ENCODE measurements at places on chromosomes 13 and 19. TPM values are rescaled to one million over a fixed set of nuclear protein-coding genes. Genes with fewer than 3 reads are reported as not detected.

DNA sequence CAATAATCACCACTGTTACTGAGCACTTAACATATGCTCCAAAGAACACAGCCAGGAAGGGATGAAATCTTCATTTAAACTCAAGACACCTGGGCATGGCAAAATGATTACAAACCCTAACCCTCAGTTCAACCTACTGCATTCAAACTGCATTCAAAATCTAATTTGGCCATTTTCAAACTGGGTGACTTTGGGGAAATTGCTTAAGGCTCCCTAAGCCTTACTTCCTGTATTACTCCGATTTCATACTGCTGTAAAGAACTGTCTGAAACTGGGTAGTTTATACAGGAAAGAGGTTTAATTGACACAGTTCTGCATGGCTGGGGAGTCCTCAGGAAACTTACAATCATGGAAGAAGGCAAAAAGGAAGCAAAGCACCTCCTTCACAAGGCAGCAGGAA is 50.4 kb downstream of the CBY2 start:
- no peaks in the 10 kb centered on the region for H3K27me3 ChIP-seq
- no peaks in the 10 kb centered on the region for H3K36me3 ChIP-seq
- H3K27ac ChIP-seq: peak overlapping the region; percentile 41
- no peak overlapping the region for H3K4me3 ChIP-seq
- DNase-seq: peak; percentile 79
- H3K4me1 ChIP-seq: peaks cover 32% of the 10 kb centered on the region

- H3K27ac ChIP-seq: peak overlapping the region; percentile 96
- no peaks in the 10 kb centered on the region for H3K27me3 ChIP-seq
- H3K4me1 ChIP-seq: peaks cover 25% of the 10 kb centered on the region
- peaks cover 39% of the 10 kb centered on the region for H3K36me3 ChIP-seq
These were observed 2.3 kb downstream of the MIDN start for GRCh38 chr19:1250437-1251260.

DNA sequence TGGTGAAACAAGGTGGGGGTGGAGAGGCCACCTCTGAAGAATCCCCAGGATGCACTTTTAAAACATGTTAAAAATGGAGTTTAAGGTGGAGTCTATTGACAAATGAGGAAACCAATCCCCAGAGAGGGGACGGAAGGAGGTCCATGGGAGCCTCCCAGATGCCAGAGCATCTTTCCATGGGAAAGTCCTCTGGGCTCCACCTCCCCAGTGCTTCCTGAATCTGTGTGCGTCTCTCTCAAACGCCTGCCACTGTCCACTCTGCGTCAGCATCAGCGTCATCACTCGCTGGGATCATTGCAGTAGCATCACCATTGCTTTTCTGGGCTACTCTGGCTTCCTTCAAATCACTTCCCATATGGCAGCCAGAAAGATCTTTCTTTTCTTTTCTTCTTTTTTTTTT is 6.2 kb downstream of the GPR4 start:
- DNase-seq: no peak
- H3K27me3 ChIP-seq: peaks cover 37% of the 10 kb centered on the region
- peaks cover 8% of the 10 kb centered on the region for H3K4me1 ChIP-seq
- H3K36me3 ChIP-seq: no peaks in the 10 kb centered on the region
- H3K4me3 ChIP-seq: no peak overlapping the region

- peak; percentile 22 for DNase-seq
- no peaks in the 10 kb centered on the region for H3K27me3 ChIP-seq
- no peaks in the 10 kb centered on the region for H3K4me1 ChIP-seq
- no peak overlapping the region for H3K27ac ChIP-seq
These were observed 11.5 kb downstream of the S1PR2 start for GRCh38 chr19:10219678-10220077.

ZSCAN5B gene
- not detected for total RNA-seq

- no peak for DNase-seq
- H3K4me3 ChIP-seq: no peak overlapping the region
- H3K36me3 ChIP-seq: no peaks in the 10 kb centered on the region
- peaks cover 4% of the 10 kb centered on the region for H3K27me3 ChIP-seq
These were observed 63.5 kb upstream of the MYCBP2 start for GRCh38 chr13:77390391-77390790.

GRCh38 chr13:60080850-60081249 is 82.9 kb downstream of the DIAPH3 start:
- peaks cover 10% of the 10 kb centered on the region for H3K36me3 ChIP-seq
- no peaks in the 10 kb centered on the region for H3K27me3 ChIP-seq
- DNase-seq: peak; percentile 93
- H3K27ac ChIP-seq: peak overlapping the region; percentile 86
- no peak overlapping the region for H3K4me3 ChIP-seq

DNA sequence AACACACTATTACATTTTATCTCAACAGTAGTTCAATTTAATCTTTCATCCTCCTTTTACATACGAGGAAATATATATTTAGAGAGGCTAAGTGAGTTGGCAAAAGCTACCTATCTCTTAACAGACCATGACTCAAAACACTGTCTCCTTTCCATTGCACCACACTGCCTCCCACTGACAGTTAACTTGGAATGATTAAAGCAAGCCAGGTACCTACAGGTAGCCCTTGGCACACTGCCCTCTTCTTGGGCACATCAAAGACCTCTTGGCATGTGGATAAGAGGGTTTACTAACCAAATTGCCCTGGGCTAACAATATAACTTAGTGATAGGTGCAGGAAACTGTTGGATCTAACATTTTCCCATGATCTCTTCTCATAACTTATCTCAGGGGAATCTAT is 1.8 kb downstream of the ABHD13 start:
- peaks cover 28% of the 10 kb centered on the region for H3K4me1 ChIP-seq
- H3K27ac ChIP-seq: no peak overlapping the region

DNA sequence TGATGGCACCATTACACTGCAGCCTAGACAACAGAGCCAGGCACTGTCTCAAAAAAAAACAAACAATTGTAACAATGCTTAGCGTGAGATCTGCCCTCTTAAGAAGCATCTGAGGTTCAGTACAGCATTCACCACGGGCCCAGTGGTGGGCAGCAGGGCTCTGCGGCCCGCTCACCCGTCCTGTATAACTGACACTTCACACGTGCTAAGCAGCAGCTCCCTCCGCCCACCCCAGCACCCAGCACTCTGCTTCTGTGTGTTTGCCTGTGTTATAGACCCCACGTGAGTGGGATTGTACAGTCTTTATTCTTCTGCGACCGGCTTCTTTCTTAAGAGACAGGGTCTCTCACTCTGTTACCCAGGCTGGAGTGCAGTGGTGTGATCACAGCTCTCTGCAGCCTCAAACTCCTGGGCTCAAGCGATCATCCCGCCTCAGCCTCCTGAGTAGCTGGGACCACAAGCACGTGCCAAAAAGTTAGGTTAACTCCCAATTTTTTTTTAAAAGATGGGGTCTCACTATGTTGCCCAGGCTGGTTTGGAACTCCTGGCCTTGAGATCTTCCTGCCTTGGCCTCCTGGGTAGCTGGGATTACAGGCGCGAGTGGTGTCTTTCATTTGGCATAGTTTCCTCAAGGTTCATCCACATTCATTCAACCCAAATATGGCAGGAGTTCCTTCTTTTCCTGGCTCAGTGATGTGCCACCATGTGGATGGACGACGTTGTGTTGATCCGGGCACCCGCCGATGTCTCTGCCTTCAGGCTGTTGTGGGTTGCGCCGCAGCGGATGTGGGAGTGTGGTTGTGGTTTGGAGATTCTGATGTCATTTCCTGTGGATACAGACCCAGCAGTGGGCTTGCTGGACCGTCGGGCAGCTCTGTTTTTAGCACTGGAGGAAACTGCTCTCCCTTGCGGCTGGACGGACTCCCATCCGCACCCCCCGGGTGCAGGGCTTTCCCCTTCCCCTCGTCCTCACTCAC is 170.0 kb downstream of the KDM4B start:
- H3K27ac ChIP-seq: peak overlapping the region; percentile 37
- H3K27me3 ChIP-seq: no peaks in the 10 kb centered on the region
- DNase-seq: peak; percentile 77
- peaks cover 7% of the 10 kb centered on the region for H3K4me1 ChIP-seq

GRCh38 chr19:50906217-50906616 is 5.0 kb downstream of the KLK4 start:
- DNase-seq: peak; percentile 49
- H3K36me3 ChIP-seq: no peaks in the 10 kb centered on the region
- no peak overlapping the region for H3K4me3 ChIP-seq
- no peak overlapping the region for H3K27ac ChIP-seq

SULT2B1 gene
- total RNA-seq: 0.24 TPM

ZNF677 gene
- total RNA-seq: 6.1 TPM

GRCh38 chr13:101115762-101116171 is 300.5 kb downstream of the NALCN start:
- no peaks in the 10 kb centered on the region for H3K36me3 ChIP-seq
- H3K4me1 ChIP-seq: peaks cover 25% of the 10 kb centered on the region

ZNF221 gene
- total RNA-seq: 4.8 TPM

SLITRK6 gene
- 1.3 TPM for total RNA-seq

- peaks cover 6% of the 10 kb centered on the region for H3K4me1 ChIP-seq
- no peaks in the 10 kb centered on the region for H3K27me3 ChIP-seq
- no peak overlapping the region for H3K4me3 ChIP-seq
- H3K27ac ChIP-seq: no peak overlapping the region
- H3K36me3 ChIP-seq: peaks cover 50% of the 10 kb centered on the region
These were observed 10.7 kb downstream of the RFXAP start for GRCh38 chr13:36829753-36830152.

ZNF763 gene
- total RNA-seq: 0.24 TPM

DNA sequence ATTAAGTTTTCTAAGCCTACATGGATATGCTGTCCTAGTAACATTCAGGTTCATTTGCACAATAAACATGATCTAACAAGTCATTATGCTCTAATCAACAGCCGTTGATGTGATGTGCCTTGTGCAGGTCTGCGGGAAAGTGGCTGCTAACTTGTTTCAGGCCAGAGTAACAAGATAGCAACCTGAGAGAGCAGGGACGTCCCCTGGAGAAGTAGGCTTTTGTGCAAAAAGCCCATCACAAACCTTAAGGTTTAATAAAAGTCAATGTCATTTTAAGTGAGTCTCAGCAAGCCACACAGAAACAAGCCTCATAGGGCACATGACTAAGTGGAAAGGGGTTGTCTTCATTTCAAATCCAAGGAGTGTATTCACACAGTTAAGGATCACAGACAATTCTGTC is 17.6 kb downstream of the FOXO1 start:
- no peaks in the 10 kb centered on the region for H3K36me3 ChIP-seq
- no peak overlapping the region for H3K4me3 ChIP-seq
- H3K4me1 ChIP-seq: peaks cover 21% of the 10 kb centered on the region
- H3K27ac ChIP-seq: no peak overlapping the region
- peak; percentile 14 for DNase-seq

GRCh38 chr13:104286566-104287290 is 1220.5 kb upstream of the SLC10A2 start:
- no peaks in the 10 kb centered on the region for H3K4me1 ChIP-seq
- no peak for DNase-seq
- no peak overlapping the region for H3K27ac ChIP-seq
- H3K36me3 ChIP-seq: no peaks in the 10 kb centered on the region
- no peaks in the 10 kb centered on the region for H3K27me3 ChIP-seq
- no peak overlapping the region for H3K4me3 ChIP-seq

GRCh38 chr13:101917833-101918661 is 465.6 kb downstream of the ITGBL1 start:
- no peaks in the 10 kb centered on the region for H3K36me3 ChIP-seq
- peak overlapping the region; percentile 49 for H3K4me3 ChIP-seq
- H3K27me3 ChIP-seq: peaks cover 54% of the 10 kb centered on the region
- peak; percentile 67 for DNase-seq
- H3K27ac ChIP-seq: no peak overlapping the region
- peaks cover 13% of the 10 kb centered on the region for H3K4me1 ChIP-seq

- DNase-seq: peak; percentile 26
- H3K27me3 ChIP-seq: no peaks in the 10 kb centered on the region
- H3K36me3 ChIP-seq: no peaks in the 10 kb centered on the region
These were observed 23.9 kb upstream of the CXCL17 start for GRCh38 chr19:42466521-42467182.

DNA sequence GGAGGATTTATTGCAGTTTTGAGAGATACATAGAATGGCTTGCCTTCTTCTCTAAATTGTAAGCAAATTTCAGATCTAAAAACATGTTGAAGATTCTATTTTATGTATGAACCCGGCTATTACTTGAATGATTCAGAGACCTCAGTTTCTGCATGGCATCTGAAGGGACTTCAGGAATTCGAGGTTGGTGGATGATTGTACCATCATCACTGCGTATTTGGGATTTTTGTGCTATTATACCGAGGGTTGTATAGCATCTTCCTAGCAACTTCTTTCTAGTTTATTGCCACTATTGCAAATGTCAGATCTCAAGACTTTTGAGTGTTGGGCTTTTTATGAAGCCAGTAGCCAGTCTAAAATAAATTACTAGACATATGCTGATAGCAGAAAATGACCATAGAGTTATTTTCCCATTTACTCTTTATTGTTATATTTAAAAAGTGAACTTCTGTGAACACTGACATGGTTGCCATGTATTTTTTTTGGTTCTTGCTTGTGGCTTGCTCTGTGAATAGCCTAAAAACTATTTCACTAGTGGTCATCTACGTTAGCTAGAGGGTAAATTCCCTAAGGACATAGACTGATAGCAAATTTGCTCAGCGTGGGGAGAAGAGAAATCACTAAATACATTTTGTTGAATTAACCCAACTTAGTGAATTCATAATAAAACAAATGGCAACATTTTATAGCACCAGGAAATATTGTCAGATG is 70.6 kb upstream of the KLF12 start:
- H3K27me3 ChIP-seq: no peaks in the 10 kb centered on the region
- H3K36me3 ChIP-seq: no peaks in the 10 kb centered on the region
- no peak for DNase-seq

- no peak overlapping the region for H3K27ac ChIP-seq
- no peaks in the 10 kb centered on the region for H3K36me3 ChIP-seq
- no peak overlapping the region for H3K4me3 ChIP-seq
- H3K4me1 ChIP-seq: peaks cover 3% of the 10 kb centered on the region
- DNase-seq: no peak
These were observed 48.0 kb downstream of the RFC3 start for GRCh38 chr13:33865945-33866344.

DNA sequence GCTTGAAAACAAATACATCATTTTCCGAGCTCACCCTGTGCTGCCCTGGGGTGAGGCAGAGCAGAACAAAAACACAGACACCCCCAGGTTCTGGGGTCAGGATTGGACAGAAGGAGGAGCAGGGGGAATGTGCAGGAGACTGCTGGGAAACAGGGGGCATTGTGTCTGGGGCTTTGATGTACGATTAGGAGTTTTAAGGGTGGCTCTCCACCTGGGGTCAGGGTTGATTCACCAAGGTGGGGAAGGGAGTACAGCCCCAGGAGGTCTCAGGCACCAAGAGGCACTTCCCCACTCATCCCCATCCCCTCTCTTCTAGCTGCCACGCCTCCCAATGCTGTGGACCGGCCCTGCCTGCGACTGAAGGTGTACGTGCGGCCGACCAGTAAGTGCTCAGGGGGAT is 12.6 kb downstream of the EFNA2 start:
- no peak overlapping the region for H3K4me3 ChIP-seq
- H3K27ac ChIP-seq: no peak overlapping the region
- H3K36me3 ChIP-seq: no peaks in the 10 kb centered on the region

GRCh38 chr13:98325724-98326123 is 148.7 kb upstream of the RNF113B start:
- DNase-seq: no peak
- H3K36me3 ChIP-seq: no peaks in the 10 kb centered on the region
- no peaks in the 10 kb centered on the region for H3K27me3 ChIP-seq
- peaks cover 29% of the 10 kb centered on the region for H3K4me1 ChIP-seq
- no peak overlapping the region for H3K27ac ChIP-seq
